ENCODE measurements at places on chromosomes 13 and 19.
A peak's percentile ranks its signal among the peaks of the same experiment; 100 is the strongest.

- no peak for DNase-seq
These were observed 9.3 kb upstream of the LAIR1 start for GRCh38 chr19:54373781-54374631.

GRCh38 chr13:58566176-58566575 lies 934.6 kb downstream of the PCDH17 start:
- DNase-seq, result no peak

DNA sequence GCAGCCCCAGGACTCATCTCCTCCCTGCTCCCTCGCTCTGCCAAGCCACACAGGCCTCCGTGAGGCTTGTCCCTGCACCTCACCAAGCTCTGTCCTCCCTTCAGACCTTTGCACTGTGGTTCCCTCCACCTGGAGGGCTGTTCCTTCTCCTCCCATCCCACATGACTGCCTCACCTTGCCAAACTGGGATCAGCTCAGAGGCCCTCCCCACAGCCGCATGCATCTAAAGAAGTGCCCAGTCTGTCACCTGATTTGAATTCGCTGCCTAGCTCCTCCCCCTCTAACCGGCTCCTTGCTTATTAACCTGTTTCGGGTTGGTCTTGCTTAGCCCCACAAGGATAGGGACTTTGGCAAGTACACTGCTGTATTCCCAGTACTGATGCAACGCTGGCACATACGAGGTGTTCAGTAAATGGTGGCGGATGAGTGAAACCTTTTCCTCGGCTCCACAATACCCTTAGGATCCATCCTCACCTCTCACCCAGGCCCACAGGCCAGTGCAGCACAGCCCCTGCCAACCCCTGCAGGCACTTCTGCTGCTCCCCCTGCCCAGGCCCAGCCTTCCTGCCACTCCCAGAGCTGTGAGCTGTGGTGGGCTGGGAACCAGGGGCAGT lies 4.4 kb downstream of the AKT2 start:
- peak; percentile 61 for DNase-seq

GRCh38 chr13:84366506-84366905 lies 484.2 kb upstream of the SLITRK1 start:
- DNase-seq, result no peak

GRCh38 chr19:35790981-35791813 lies 15.8 kb downstream of the ARHGAP33 start:
- DNase-seq, result no peak

DNA sequence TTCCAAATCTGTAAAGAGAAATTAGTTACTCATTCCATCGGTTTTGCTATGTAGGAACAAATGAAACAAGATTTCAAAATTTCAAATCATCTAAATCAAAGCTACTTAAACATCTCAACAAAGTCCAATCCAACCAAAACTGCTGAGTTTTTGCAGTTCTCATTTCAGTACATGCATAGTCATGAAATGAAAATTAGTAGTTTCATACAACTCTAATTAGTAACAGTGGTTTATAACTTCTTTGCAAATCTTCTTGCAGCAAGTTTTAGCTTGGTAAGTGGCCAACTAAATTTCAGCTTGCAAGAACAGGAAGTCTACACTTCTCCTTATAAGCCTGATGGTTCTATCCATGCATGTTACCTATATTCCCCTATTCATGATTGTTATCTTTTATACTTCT lies 75.6 kb downstream of the SPRY2 start:
- DNase-seq, result no peak

- no peak for DNase-seq
These were observed 520 bp downstream of the ZNF600 start for GRCh38 chr19:52786078-52786463.

GRCh38 chr19:6476155-6476895 lies 5.3 kb downstream of the DENND1C start:
- DNase-seq, result peak; percentile 99

Measured in H9 (cell line).